Omental fat pad (tissue), 4 donors: ENCODE measurements at places on chromosomes 1 and 21. TPM values are rescaled to one million over a fixed set of nuclear protein-coding genes. Genes with fewer than 3 reads are reported as not detected.

DNA sequence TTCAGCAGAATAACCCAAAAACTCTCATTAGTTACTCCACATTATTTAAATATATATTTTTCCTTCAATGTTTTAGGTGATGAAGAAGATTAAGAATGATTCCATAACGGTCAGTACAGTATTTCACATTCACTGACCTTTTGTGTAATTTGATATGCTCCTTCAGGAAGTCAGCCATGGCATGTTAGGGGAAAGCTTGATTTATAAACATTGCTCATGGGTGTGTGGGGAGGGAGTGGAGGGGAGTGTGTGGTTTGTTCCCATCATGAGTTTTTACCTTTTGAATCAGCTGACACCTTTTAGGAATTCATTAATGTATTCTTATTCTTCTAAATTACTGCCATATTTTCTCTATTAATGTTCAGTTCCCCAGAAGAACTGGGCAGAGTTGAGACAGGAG, 240.2 kb downstream of the ATG4C start:
- no peak for DNase-seq

GRCh38 chr1:88875595-88875994, 15.8 kb downstream of the GTF2B start:
- DNase-seq, result no peak

ANGPTL1 gene
- 49.1 TPM for total RNA-seq

DNA sequence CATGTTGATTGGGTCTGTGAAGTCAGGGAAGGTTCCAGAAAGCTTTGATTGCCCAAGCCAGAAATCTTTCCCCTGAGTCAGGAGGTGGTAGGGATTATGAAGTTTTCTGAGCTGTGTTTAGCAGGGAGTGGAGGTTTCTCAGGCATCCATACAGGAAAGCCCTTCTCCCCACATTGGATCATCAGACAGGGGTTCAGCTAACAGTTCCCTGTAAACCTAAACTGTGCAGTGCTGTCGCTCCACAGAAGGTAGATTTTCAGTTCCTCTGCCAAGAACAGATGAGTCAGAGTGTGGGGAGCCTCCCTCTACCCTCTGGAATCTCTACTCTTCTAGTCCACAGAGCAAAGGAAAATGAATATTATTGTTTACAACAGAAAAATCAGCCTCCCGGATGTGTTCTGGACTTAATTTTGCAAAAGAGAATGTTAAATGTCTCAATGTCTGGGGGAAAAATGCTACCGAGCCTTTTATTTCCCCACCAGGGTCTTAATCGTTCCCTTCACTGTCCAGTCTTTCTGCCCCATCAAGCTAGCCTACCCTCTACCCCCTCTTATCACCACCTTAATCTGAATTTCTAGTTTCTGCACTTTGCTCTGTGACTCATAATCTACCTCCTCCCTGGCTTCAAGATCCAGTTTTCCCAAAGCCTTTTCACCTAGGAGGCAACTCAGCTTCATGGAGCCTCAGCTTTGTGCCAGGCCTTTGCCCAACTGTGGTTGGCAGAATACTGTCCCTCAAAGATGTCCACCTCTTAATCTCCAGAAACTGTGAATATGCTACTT, 355.6 kb downstream of the PRDM2 start:
- no peak for DNase-seq

MSH4 gene
- total RNA-seq, result 0.19 TPM

- no peak for DNase-seq
Measured at GRCh38 chr1:223549740-223550139, 115.8 kb downstream of the CAPN8 start.

DNA sequence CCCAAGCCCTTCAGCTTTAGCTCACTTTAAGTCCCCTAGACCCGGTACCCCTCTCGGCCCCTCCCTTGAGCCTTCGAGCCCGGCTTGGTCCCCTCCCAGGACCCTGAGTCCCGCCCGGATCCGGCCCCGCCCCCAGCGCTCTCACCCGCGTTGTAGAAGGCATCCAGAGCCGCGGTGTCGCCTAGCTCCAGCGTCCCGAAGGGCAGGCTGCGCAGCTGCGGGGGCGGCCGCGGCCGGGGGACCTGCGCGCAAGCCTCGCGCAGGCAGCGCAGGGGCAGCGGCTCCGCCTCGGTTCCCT, 699 bp downstream of the MAP3K6 start:
- peak; percentile 48 for DNase-seq

GLIS1 gene
- 1.1 TPM for total RNA-seq

DNA sequence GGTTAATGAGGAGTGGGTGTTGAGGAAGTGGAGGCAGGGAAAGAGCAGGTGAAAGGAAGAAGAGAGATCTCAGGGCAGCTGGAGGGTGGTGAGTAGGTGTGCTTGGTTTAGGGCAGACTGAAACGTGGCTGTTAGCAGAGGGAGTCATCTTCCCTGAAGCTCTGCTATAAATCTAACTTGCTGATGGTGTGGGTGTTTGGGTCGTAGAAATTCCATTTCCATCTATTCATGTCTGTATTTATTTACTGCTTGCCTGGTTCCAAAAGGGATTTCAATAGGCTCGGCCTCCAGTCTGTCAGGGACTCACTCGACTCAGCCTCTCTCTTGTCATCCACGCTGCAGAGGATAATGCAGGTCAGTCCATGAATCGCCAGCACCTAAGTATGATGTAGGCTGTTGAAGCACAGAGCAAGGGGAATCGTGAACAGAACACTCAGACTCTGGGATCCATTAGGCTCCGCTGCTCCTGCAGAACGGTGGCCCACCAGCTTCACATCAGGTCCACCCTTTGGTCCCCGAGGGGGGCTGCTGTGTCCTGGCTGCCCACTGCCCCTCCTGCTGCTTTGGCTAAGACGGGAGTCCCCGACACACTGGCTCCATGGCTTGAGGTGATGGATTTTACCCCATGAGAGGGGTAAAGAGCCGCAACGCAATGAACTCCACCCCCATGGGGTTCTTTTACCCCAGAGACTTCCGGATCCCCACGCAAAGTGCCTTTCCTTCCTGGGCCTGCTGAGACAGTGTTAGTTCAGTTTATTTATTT, 156.2 kb downstream of the RHOU start:
- no peak for DNase-seq

DNA sequence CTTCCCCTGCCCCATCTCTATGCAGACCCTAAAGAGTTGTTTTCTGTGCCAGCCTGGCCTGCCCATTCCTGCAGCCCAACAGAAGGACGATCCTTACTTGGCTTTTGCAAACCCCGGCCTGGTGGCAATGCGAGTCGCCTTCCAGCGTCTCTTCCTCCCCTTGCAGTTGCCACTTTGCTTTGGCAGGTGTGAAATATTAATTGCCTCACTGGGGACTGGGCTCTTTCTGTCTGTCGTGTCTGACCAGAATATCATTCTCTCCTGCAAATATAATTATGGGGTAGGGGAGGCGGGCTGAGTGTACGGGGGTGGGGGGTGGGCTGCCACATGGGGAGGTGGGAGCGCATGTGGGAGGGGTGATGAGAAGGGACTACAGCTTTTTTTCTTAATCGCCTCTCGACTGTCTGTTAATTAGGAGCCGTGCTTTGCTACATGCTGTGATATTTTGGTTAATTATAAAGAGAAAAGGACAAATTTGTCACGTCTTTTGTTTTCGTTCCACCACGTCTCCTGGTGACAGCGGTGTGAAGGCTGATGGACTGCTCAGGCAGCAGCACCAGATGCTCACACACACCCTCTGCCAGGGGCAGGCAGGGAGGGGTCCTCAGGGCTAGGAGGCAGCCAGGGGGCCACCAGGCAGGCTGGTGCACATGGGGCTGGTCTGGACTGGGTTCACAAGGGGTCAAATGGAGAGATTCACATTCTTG, 80.1 kb upstream of the CD34 start:
- no peak for DNase-seq

STX12 gene
- total RNA-seq, result 99.8 TPM

INAVA gene
- total RNA-seq, result 0.09 TPM

BCL2L15 gene
- total RNA-seq, result 0.25 TPM

SPATA21 gene
- not detected for total RNA-seq

ARHGAP30 gene
- 32.3 TPM for total RNA-seq

DNA sequence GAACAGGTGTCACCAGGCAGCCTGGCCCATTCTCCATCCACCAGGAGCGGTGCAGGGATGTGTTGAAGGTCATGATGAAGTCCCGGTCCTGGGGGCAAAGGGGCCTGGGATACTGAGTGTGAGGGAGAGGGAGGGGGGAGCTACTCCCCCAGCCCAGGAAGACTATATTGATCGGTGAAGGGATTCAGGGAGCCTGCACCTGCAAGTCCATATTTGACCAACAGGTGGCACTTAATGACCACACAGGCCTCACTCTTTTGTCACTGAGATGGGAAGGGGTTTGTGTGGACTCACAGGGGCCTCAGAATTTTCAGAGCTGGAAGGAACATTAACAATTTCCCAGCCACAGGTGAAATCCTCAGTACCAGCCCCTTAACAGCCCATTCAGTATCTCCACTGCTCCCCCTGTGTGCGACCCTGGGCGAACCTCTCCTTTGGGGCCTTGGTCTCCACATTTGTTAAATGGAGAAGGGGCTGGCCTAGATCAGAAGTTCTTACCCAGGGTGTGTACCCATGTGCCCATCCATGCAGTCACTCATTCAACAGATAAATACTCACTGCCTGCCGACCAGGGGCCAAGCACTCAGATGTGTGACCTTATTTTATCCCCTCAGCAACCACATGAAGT, 55.6 kb downstream of the NKAIN1 start:
- DNase-seq, result no peak

GRCh38 chr1:172764378-172764777, 105.5 kb downstream of the FASLG start:
- DNase-seq, result no peak

TMEM269 gene
- not detected for total RNA-seq

OR14K1 gene
- total RNA-seq, result not detected

DNA sequence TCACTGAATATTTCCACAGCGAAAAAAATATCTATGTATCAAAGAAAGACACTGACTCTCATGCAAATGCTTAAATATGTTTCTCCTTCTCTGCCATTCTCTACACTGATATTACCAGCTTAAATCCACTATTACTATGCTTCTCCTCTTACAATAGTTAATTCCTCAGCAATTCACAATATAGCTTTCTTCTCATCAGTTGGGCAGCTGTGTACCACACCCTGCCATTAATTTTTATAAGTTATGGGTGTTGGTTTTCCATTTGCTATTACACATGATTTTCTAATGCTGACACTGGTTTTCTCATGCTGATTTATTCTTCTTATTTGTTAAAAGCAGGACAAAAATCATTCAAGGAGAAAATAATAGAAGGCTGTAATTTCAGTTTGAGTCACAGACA, 251.8 kb downstream of the TBX15 start:
- no peak for DNase-seq

APCS gene
- total RNA-seq, result not detected
